CD4-positive, CD25-positive, alpha-beta regulatory T cell (primary cell): ENCODE measurements at places on chromosomes 16 and 17. TPM values are rescaled to one million over a fixed set of nuclear protein-coding genes. Genes with fewer than 3 reads are reported as not detected.

DNA sequence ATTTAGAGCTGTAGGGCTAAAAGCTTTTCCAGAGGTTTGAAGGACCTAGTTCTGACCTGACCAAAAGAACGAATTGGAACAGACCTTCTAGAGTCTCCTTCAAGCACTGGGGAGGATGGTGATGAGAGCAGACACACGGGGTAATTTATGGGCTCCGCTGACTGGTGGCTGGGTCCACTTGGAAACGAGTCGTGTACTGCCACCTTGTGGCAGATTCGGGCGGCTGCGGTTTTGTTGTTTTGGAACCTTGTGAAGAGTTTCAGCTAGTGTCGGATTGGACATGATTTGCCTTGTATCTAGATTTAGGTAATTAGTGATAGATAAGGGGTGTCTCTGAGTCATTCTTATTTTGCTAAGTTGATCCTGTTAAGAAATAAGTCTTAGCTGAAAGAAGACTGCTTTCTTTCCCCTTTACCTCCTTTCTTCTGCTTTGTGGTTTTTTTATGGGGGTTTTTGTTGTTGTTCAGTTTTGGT is 98.9 kb downstream of the AATF start:
- H3K27ac ChIP-seq: no peak overlapping the region
- H3K4me3 ChIP-seq: no peak overlapping the region
- DNase-seq: peak; percentile 69
- H3K4me1 ChIP-seq: no peaks in the 10 kb centered on the region
- H3K27me3 ChIP-seq: no peaks in the 10 kb centered on the region

JPH3 gene
- not detected for polyA plus RNA-seq

FGF11 gene
- polyA plus RNA-seq: 0.18 TPM

ALKBH5 gene
- 113 TPM for polyA plus RNA-seq

KCNJ18 gene
- polyA plus RNA-seq: not detected
